T-cell (primary cell): ENCODE measurements at places on chromosomes 5 and 9.
A peak's percentile ranks its signal among the peaks of the same experiment; 100 is the strongest.

DNA sequence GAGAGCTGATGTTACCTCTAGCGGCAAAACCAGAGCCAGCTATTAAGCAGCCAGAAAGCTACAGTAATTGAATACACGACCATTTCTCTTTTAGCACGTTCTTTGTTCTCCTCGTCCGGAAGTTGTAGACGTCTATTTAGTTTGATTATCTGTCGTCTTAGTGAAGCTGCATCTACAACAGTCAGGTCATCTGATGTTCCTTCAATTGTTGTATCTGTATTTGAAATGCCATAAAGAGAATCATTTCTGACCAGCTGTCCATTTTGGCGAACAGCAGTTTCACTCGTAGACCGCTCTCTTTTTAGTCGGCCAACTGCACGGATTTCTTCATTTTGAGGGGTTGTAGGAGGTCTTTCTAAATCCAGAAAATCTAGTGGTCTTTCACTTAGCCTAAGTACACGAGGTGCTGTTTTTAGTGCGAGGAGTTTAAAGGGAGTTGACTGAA is 12.6 kb downstream of the PDE6A start:
- no peaks in the 10 kb centered on the region for H3K36me3 ChIP-seq
- DNase-seq: no peak
- no peaks in the 10 kb centered on the region for H3K4me1 ChIP-seq
- H3K27me3 ChIP-seq: peaks cover 3% of the 10 kb centered on the region
- H3K4me3 ChIP-seq: no peak overlapping the region

GRCh38 chr5:161547406-161547737 is 847 bp upstream of the GABRB2 start:
- no peak for DNase-seq
- H3K4me1 ChIP-seq: peaks cover 4% of the 10 kb centered on the region
- peak overlapping the region; percentile 49 for H3K4me3 ChIP-seq
- peaks cover 35% of the 10 kb centered on the region for H3K27me3 ChIP-seq
- no peak overlapping the region for H3K27ac ChIP-seq

- no peak for DNase-seq
- H3K4me3 ChIP-seq: no peak overlapping the region
- H3K27me3 ChIP-seq: no peaks in the 10 kb centered on the region
- peaks cover 24% of the 10 kb centered on the region for H3K36me3 ChIP-seq
These were observed 9.4 kb downstream of the PDLIM7 start for GRCh38 chr5:177487975-177488374.

DNA sequence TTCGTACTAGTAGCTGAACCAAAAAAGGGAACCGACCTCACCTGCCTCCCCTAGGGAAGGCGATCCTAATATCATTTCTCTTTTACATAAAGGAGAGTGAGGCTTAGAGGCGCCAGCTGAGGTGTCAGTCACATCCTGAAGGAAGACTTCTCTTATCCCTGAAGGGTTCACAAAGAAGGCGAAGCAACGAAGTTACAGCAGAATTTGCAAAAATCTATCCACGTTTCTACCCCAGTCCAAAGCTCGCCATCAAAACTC is 598 bp upstream of the KIAA1191 start:
- peaks cover 45% of the 10 kb centered on the region for H3K4me1 ChIP-seq
- peak overlapping the region; percentile 95 for H3K4me3 ChIP-seq
- DNase-seq: no peak
